ENCODE measurements at places on chromosomes 13 and 19.

- DNase-seq = no peak
Observed at GRCh38 chr19:19686580-19686979, 17.9 kb downstream of the ZNF101 start.

DNA sequence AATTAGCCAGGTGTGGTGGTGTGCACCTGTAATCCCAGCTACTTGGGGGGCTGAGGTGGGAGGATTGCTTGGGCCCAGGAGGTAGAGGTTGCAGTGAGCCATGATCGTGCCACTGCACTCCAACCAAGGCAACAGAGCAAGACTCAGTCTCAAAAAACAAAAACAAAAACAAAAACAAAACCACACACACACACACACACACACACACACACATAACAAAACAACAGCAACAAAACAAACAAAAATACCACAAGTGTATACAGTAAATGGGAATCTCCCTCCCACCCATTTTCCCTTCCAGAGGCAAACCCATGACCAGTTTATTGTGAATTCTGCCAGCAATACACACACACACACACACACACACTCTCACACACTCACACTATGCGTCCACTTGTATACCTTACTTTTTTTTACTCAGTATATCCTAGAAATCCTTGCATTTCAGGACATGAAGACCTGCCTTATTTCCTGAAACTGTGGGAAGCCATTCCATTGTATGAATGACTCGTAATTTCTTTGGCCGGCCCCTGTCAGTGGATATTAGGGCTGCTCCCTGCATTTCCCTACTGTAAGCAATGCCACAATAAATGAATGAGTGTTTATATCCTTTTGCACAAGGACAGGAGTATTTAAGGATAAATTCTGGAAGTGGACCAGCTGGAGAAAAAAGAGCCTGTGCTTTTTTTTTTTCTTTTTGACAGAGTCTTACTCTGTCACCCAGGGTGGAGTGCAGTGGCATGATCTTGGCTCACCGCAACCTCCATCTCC, 6.9 kb upstream of the PLEKHF1 start:
- DNase-seq = no peak

- DNase-seq = no peak
Observed at GRCh38 chr19:54178581-54179261, 5.8 kb upstream of the TMC4 start.

GRCh38 chr19:13240312-13241022, 90.3 kb downstream of the IER2 start:
- DNase-seq = no peak

DNA sequence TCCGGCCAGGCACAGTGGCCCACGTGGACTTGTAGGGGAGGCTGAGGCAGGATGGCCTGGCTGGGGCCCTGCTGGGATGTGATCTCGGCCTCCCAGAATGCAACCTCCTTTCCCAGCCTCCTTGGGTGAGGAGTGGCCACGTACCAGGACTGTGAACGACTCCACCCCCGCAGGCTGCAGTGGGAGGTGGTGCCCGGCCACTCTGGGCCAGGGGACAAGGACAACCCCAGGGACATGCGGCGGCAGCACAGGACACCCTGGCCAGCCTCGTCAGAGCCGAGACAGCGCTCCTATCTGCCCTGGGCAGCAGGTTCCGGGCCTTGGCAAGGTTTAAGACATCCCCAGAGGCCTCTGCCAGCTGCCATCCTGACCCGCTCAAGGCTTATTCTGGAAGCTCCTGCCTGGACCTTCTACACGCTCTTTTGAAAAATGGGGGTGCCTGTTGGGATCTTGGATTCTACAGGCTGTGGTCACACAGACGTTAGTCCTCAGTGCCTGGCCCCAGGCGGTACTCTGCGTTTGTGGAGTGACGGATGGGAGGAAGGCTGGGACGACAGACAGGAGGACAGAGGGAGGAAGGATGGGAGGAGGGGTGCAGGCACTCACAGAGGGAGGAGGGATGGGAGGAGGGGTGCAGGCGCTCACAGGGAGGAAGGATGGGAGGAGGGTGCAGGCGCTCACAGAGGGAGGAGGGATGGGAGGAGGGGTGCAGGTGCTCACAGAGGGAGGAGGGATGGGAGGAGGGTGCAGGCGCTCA, 19.9 kb upstream of the CACTIN start:
- DNase-seq = no peak

DNA sequence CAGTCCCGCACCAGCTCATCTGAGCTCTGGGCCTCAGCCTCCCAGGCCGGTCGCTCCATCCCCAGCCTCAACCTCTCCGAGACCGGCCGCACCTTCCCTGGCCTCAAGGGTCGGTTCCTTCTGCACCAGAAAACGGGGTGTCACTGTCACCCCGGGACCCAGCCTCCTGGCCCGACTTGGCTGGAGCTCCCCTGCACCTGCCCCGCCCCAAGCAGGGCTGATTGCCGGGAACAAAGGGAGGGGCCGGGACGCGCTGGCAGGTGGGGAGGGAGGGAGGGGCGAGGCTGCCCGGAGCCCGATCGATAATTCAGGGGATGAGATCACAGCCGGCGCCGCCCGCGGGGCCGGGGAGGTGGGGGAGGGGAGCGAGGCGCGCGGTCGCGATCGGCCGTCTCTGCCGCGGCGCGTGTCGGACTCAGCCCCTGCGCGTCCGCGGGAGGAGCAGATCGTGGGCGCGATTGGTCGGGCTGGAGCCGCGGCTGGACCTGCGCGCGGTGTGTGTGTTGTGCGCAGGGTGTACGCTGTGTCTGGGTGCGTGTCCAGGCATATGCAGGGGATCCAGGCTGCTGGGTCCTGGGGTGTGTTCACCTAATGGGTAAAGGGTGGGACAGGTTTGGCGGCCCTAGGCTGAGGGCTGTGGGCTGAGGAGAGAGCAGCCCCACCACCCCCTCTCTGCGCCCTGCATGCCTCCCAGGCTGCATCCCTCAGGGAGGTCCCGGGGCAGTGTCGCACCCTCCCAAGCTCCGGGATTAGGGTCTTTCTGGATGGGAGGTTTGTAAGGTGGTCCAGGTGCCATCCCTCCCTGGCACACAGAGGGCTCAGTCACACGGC, 1.1 kb upstream of the SHC2 start:
- no peak for DNase-seq

- DNase-seq = no peak
Observed at GRCh38 chr13:50646070-50646469, 197.4 kb downstream of the DLEU7 start.

Data from stimulated activated CD4-positive, alpha-beta T cell treated with anti-CD3 and anti-CD28 coated beads, TNF-alpha, amount 100 ng/mL, for 24 hours (primary cell).